ENCODE measurements at places on chromosomes 7 and 10. TPM values are rescaled to one million over a fixed set of nuclear protein-coding genes. Genes with fewer than 3 reads are reported as not detected.

Gene ACSM6
- total RNA-seq: not detected

Gene ITGA8
- not detected for total RNA-seq

Gene DGKI
- 2.2 TPM for total RNA-seq

Gene TMEM106B
- 23.2 TPM for total RNA-seq

Gene MMP21
- not detected for total RNA-seq

Gene ANKRD61
- total RNA-seq: 0.47 TPM

Gene KIAA1549
- 0.61 TPM for total RNA-seq

Gene IFIT3
- total RNA-seq: 151 TPM

Gene TMEM213
- not detected for total RNA-seq

Gene PHKG1
- 1.8 TPM for total RNA-seq

Gene PTEN
- 90.4 TPM for total RNA-seq

Gene THSD7A
- total RNA-seq: not detected

Gene SH2D4B
- total RNA-seq: 0.09 TPM

Gene HOXA3
- not detected for total RNA-seq

Gene PNLIPRP3
- total RNA-seq: not detected

Gene AKR1C4
- total RNA-seq: not detected

Gene LRRN3
- 82.3 TPM for total RNA-seq

Gene CLDN3
- not detected for total RNA-seq

Gene SIRT1
- 23.4 TPM for total RNA-seq

Gene NPSR1
- not detected for total RNA-seq

Gene ANXA8
- total RNA-seq: 1.3 TPM

Gene CHCHD3
- 49.5 TPM for total RNA-seq

Gene SNCG
- not detected for total RNA-seq

Gene OR2A42
- not detected for total RNA-seq

Gene COL28A1
- not detected for total RNA-seq

Gene WIPF3
- total RNA-seq: not detected

Gene MYOZ1
- not detected for total RNA-seq

Gene SEMA3D
- total RNA-seq: not detected

Gene MCM7
- total RNA-seq: 409 TPM

Gene POLR2J3
- 51.0 TPM for total RNA-seq

Gene PNLIPRP1
- total RNA-seq: not detected
